ENCODE measurements at places on chromosomes 3 and 15.

GRCh38 chr3:140420621-140421357 lies 257.1 kb upstream of the TRIM42 start:
- no peaks in the 10 kb centered on the region for H3K27me3 ChIP-seq
- H3K4me3 ChIP-seq: no peak overlapping the region
- no peak for DNase-seq
- no peak overlapping the region for H3K27ac ChIP-seq
- H3K4me1 ChIP-seq: no peaks in the 10 kb centered on the region
- no peaks in the 10 kb centered on the region for H3K36me3 ChIP-seq

- H3K4me1 ChIP-seq: peaks cover 26% of the 10 kb centered on the region
- no peak for DNase-seq
- H3K27ac ChIP-seq: peak overlapping the region; percentile 78
- H3K4me3 ChIP-seq: no peak overlapping the region
- H3K36me3 ChIP-seq: no peaks in the 10 kb centered on the region
- no peaks in the 10 kb centered on the region for H3K27me3 ChIP-seq
These were observed 399.6 kb upstream of the TBL1XR1 start for GRCh38 chr3:177596816-177597271.

- H3K27me3 ChIP-seq: no peaks in the 10 kb centered on the region
- no peaks in the 10 kb centered on the region for H3K4me1 ChIP-seq
- H3K27ac ChIP-seq: no peak overlapping the region
- no peaks in the 10 kb centered on the region for H3K36me3 ChIP-seq
- H3K4me3 ChIP-seq: no peak overlapping the region
- no peak for DNase-seq
These were observed 54.3 kb upstream of the SMAD3 start for GRCh38 chr15:67010898-67011616.

- H3K4me1 ChIP-seq: peaks cover 50% of the 10 kb centered on the region
- H3K4me3 ChIP-seq: no peak overlapping the region
- DNase-seq: peak; percentile 56
- H3K36me3 ChIP-seq: no peaks in the 10 kb centered on the region
- peak overlapping the region; percentile 49 for H3K27ac ChIP-seq
These were observed 25.0 kb upstream of the CYP11A1 start for GRCh38 chr15:74392451-74392830.

- H3K4me1 ChIP-seq: peaks cover 6% of the 10 kb centered on the region
- no peak overlapping the region for H3K4me3 ChIP-seq
- no peak for DNase-seq
- no peaks in the 10 kb centered on the region for H3K27me3 ChIP-seq
- no peaks in the 10 kb centered on the region for H3K36me3 ChIP-seq
These were observed 3.3 kb downstream of the RAB8B start for GRCh38 chr15:63192619-63193206.

- no peak for DNase-seq
- peaks cover 10% of the 10 kb centered on the region for H3K4me1 ChIP-seq
- H3K27ac ChIP-seq: no peak overlapping the region
- no peak overlapping the region for H3K4me3 ChIP-seq
- no peaks in the 10 kb centered on the region for H3K36me3 ChIP-seq
- H3K27me3 ChIP-seq: no peaks in the 10 kb centered on the region
These were observed 326.3 kb upstream of the TPRG1 start for GRCh38 chr3:188845514-188845913.
